ENCODE measurements at places on chromosomes 1 and 21.

DNA sequence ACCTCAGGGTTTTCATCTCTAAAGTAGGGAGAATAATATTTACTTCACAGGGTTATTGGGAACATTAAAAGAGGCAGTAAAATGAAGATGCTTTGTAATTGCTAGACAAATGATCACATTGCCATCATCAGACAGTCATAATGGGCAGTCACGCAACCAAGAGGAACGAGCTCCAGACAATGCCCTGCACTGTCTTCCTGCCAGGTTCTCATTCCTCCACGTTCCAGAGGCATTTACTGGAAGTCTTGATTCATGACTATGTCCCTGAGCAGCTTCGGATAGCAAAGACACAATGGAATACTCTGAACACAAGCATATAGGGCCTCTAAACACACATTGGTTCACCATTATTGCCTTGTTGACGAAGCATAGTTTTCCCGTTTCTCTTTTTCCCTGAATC is 389.7 kb downstream of the NTNG1 start:
- DNase-seq: no peak

DNA sequence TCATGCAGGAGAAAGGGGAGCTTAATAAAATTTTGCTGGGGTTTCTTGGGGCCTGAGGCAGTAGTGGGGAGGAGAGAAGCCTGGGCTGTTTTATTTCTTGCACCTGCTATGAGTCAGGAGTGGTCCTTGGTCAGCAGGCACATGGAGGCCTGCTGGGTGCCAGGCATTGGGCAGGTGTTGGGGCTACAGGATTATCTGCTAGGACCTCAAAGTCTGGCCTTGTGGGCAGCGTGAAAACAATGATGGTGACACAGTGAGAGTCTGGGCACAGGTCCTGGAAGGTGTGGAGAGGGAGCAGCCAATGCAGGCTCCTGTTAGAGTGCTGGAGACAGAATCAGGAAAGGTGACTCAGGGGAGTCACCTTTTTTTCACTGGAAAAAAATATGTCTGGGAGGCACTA is 17.2 kb downstream of the ROR1 start:
- DNase-seq: no peak

- no peak for DNase-seq
Observed at GRCh38 chr21:44260066-44260465, 1.6 kb downstream of the DNMT3L start.

GRCh38 chr1:240306673-240307072 is 215.0 kb downstream of the FMN2 start:
- DNase-seq: no peak

DNA sequence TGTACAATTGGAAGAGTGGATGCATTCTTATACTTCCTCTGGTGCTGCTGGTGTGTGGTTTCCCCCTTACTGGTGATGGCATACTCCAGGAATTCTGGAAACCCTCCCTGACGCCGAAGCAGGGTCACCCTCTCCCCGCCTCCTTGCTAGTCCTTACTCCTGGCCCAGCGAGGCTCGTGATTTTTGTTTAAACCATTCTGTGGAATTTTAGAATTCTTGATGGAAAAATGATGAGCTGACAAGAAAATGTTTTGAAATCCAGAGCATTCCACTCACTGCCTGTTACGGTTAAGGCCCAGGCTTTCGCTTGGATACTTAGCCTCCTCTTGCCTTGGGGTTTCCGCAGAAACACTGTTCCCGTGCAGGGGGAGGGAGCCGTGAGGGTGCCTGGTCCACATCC is 41.1 kb downstream of the IL6R start:
- DNase-seq: no peak

Measured in NCI-H2107 (cell line).